ENCODE measurements at places on chromosomes 16 and 17.
A peak's percentile ranks its signal among the peaks of the same experiment; 100 is the strongest.

GRCh38 chr17:18181358-18181757 lies 2.3 kb upstream of the ALKBH5 start:
- DNase-seq, result no peak

DNA sequence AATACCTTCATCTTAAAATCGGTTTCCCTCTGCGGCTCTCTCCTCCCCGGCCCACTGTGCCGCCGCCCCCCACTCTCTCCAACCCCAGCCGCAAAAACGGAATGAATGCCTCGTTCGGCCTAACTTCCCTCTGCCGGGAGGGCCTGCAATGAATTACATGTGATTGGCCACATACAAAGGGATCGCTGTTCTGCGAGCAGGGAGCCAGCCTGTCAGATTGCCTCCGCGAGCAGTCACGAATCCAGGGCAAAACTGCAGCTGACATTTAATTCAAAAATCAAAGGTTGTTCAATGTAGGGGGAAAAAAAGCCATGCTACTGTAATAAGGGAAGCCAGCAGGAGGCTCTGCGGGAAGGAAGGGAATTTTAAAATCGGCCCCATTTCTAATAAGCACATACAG lies 84.9 kb downstream of the TBC1D16 start:
- DNase-seq, result no peak

DNA sequence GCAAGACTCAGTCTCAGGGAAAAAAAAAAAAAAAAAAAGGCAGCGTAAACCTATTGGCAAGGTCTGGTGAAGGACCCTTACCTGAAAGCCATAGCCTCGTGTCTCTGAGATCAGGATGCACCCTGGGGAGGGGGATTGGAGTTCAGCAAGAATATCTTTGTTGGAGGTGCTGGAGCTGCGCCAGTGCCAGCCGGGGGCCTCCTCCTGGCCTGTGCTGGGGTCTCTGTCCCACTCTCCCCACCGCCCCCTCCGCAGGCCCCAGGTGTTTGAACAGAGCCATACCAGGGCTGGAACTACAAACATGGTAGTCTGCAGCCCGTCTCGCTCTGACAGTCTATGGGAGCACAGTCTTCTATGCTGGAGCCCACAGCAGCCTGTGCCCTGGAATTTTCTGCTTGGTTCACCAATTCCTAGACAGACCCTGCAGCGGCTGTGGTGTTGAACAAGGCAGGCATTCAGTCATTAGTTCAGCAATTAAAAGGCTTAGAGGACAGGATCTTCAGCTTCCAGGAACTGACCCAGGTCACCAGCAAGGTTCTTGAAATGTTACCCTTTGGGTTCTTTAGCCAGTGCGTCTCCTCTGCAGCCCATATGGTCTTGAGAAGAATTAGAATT lies 42.2 kb upstream of the KIFC3 start:
- DNase-seq, result no peak

DNA sequence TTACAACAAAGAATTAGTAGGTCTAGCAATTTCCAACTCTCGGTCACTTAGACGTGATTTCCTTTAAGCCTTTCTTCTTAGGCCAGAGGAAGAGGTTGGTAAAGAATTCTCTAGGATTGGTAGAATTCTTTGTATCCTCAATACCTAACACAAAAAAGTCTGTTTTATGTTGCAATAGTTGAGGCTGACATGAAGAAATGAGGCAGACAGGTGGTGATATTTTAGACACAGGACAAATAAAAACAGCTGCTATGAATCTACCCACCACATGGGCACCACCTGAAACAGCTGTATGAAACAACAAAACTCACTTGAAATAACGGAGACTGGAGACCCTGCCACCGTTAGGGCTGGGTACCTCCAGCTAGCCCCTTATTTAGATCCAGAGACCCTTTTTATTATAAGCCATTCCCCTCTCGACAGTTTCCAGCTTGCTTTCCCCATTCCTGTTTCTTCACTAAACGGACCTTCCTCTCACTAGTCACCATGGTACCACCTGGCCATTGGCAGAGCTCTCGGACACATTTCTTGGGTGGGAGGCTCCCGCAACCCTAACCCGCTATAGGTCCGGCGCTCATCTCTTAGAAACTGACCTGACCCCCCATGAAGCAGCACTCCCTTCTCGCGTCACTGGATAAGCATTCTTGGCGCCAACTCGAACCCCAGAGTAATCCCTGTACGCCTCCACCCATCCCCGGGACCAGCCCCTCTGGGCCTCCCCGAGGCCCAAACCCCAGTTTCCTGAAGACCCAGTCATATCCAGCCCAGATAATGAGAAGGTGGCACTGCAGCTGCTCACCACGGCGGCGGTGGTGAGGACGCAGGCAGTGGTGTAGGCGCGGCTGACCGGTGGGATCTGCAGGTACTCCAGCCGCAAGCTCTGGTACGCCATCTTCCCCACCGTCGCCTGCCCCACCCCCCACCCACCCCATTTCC lies at the start of gene DERL2:
Gene DERL2 (minus strand): TSS at position 909 of the 936 bp plus-strand sequence. CDS start 17 bp downstream, at position 892.
- DNase-seq, result no peak

DNA sequence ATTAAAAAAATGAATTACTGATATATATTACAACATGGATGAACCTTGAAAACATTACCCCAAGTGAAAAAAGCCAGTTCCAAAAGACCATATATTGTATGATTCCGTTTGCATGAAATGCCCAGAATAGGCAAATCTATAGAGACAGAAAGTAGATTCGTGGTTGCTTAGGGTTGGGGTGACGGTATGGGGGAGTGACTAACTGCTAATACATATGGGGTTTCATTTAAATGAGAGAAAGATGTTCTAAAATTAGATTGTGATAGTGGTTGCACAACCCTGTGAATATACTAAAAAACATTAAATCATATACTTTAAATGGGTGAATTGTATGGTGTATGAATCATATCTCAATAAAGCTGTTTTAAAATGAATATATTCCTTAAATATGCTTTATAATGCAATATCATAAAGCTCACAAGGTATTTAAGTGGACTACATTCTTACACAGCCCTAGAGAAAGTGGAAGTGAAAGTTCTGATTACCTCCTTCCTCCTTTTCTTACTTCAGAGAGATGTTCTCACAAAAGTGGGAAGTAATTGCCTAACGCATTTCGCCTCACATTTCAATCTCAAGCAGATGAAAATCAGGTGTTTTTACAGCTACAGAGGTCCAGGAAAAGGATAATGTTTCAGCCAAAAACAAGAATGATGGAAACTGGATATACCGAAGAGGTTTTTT lies 142.7 kb upstream of the GNAO1 start:
- no peak for DNase-seq

DNA sequence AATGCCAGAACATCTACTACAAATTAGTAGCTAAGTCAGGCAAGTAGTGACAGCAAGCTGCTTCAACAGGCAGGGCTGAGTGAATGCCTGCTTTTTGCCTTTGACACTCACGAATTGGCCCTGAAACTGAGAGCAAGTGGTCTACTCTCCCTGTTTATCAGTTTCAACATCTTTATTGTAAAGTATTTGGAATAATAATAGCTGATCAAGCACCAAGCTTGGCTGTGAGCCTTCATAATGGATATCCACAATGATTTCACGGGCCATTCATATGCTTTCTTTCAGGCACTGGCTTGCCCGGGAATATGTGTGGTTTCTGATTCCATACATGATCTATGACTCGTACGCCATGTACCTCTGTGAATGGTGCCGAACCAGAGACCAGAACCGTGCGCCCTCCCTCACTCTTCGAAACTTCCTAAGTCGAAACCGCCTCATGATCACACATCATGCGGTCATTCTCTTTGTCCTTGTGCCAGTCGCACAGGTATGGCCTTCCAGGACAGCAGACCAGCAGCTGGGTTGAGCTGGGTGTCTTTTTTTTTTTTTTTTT lies 5.2 kb downstream of the TLCD3A start:
- no peak for DNase-seq

DNA sequence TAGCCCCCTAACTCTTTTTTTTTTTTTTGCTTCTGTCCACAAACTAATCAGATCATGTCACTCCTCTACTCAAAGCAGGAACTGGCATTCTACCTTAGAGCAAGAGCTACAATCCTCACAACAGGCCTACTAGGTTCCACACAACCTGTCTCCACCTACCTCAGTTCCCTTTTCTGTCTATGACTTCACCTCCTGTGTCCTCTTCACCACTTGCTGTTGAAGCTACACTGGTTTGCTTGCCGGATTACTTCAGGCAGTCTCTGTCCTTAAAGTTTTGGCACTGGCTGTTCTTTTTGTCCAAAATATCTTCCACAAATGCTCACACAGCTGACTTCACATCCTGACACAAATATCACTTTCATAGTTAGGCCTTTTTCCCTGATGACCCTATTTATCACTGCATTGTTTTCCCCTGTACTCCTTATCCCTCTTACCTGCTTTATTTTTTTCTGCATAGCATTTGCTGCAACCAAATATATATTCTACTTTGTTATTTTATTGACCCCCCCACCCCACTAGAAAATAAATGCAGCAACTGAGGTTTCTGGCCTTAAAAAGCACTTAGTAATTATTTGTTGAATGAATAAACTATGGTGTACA lies 72.0 kb downstream of the KANSL1 start:
- DNase-seq, result no peak

GRCh38 chr17:72118335-72119076 lies 2.3 kb upstream of the SOX9 start:
- DNase-seq, result no peak

DNA sequence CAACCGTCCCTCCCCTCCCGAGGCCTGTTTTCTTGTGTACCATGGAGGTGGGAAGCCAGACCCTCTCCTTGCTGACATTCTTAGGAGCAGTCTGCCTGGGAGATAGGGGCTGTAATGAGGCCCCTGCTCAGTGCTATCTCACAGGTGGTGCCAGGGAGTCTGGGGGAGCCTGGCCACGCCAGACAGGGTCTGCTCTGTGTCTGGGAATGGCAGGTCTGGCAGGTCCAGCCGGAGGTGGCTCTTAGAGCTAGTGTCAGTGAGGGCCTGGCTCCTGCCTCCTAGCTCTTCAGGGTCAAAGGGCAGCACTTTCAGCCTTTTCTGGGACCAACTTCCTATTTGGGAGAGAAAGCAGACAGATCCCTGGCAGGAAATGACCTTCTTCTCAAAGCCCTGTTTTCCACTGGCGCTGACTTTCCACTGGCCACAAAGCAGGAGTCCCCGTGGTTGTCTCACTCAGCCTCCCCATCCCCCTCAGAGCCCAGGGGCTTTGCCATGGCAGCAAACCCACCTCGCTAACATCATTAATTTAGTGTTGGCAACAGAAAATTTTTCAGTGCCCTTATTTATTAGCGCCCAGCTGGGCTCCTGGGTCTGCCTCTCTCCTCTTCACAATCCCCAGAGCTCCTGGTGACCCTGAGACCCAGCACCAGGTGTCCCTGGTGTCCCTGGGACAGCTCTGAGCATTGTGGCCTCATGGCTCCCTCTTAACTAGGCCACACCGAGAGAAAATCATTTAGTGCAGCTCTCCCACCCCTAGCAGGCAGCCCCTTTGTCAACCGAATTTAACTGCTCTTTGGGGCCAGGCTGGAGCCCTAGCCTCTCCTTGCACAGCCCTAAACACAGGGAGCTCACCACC lies 24.0 kb upstream of the DOK4 start:
- DNase-seq, result no peak

DNA sequence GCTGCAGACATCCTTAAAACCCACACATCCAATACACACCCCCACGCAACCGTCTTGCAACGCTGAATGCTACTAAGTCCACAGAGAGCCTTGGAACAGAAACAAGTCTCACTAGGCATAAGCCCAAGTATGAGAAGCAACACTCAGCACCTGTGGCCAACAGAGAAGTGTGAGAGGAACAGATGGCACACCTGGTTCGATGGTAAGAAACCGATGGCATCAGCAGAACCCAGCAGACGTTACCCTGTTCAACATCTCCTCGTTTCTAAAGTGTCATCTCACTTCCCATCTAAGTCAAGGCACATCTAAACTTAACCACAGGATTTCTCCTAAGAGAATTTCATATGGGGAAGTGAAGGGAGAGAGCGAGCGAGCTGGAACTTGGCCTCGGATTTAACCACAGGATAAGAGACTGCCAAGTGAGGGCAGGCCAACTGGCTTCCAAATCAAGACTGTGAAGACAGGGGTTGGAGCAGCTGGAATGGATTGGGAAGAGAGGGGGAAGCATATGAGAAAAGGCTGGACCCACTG lies 41.0 kb downstream of the NXPH3 start:
- DNase-seq, result no peak

DNA sequence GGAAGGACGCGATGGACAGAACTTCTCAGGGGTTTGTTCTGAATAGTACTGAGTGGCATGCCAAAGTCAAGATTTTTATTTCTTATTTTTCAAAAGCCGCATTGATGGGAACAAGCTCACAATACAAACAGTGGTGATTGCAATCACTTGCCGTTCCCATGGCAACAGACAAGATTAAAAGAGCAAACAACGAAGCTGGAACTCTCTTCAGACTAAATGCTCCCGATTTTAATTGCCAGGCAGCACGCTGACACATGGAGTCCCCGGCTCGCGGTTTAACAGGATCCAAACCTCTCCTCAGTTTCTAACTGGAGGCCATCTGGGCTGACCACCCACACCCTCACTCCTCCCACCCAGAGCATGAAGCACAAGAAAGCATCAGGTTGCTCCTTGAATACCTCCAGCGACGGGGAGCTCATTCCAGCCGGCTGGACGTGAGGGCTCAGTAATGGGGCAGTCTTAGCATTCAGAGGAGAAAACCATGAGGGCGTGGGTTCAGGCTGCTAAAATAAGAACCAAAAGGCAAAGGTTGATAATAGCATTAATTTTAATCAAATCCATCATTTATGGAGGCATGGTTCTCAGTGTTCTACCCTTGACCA lies 41.5 kb downstream of the AIPL1 start:
- no peak for DNase-seq

GRCh38 chr17:45757431-45758218 lies 26.5 kb upstream of the CRHR1 start:
- DNase-seq, result no peak

GRCh38 chr17:39244600-39245570 lies 19.1 kb upstream of the STAC2 start:
- peak; percentile 81 for DNase-seq

DNA sequence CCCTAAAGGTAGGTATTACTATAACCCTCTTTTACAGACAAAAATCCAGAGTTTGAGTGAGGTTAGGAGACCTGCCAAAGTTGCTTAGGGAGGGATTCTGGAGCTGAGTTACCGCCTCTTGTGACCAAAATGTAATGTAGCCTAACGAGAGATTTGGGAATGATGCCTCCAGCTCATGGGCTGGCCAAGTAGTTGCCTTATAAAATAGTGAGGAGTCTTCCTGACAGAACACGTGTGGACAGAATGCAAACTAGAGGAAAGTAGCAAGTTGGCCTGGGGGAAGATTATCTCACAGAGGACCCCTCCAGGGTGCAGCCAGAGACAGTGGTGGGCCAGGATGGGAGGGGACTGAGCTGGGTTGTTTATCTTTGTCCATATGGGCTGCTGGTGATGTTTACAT lies 543.7 kb upstream of the CDH11 start:
- no peak for DNase-seq

- DNase-seq, result no peak
Measured at GRCh38 chr16:23827057-23827456, 8.7 kb upstream of the PRKCB start.
